ENCODE measurements at places on chromosomes 12 and 14.

DNA sequence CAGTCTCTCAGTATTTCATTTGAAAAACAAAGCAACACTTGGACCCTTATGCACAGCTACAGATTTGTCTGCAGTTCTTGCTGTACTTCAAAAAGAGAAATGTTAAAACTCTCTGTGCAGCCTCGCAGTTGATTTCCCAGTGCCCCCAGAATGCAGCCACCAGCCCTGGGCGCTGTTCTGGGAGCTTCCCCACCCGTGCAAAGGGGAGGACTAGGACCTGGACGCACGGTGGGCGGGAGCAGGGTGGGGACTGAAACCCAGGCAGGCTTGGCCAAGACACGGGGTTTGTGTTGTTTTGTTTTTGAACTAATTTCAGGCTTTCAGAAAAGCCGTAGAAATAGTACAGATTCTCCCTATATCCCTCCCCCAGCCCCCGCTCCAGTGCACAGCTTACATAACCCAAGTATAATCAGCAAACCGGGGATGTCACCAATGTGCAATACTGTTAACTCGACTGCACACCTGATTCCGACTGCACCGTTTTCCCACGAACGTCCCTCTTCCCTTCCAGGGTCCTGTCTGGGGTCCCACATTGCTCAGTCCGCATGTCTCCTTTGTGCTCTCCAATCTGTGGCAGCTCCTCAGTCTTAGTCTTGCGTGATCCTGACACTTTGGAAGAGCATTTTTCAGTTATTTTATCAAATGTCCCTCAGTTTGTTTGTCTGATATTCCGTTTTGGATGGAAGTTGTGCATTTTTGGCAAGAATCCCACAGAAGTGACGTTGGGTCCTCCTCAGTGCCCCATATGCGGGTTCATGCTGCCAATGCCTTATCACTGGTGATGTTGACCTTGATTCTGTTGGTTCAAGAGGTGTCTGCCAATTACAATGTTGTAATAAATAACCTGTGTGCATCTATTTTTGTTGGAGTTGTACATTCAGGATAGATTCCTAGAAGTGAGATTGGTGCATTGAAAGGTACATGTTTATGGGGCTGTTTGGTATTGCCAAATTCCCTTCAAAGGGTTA, 95.9 kb downstream of the SETD3 start:
- DNase-seq, result no peak

DNA sequence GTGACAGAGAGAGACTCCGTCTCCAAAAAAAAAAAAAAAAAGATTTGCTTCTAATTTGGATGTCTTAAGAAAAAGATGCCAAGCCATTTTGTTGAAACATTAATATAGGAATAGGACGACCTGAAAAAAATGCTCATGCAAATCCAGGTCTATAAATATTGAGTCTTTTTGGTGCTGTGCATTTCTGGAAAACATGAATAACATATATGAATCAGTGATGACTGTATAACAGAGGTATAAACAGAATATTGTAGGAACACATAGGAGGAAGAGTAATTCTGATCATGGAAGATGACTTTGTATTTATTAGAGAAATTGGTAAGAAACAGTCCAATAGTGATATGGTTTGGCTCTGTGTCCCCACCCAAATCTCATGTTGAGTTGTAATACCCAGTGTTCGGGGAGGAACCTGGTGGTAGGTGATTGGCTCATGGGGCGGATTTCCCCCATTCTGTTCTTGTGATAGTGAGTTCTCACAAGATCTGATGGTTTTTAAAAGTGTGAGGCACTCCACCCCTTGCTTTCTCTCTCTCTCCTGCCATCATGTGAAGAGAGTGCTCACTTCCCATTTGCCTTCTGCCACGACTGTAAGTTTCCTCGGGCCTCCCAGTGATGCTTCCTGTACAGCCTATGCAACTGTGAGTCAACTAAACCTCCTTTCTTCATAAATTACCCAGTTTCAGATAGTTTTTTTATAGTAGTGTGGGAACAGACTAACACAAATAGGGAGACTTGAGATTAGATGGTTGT, 3.0 kb upstream of the SRSF5 start:
- DNase-seq, result no peak

DNA sequence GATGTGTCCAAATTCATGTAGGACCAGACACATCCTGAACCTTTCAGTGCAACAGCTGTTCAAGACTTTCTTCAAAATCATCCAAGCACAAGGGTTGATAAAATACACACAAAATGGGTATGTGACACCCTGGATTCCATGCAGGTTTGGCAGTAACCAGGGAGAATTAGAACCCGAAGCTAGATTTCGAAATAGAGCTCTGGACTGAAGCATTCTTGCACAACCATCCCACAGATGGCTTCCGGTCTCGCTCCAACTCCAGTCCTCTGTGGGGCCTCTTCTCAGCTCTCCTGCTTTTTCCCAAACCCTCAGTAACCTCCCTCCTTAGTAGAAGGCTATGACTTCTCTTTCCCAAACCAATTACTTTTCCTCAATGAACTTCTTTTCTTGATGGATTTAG, 171.3 kb downstream of the TTC7B start:
- peak; percentile 77 for DNase-seq

- DNase-seq, result peak; percentile 15
Measured at GRCh38 chr12:10607885-10608458, 5.4 kb downstream of the MAGOHB start.

DNA sequence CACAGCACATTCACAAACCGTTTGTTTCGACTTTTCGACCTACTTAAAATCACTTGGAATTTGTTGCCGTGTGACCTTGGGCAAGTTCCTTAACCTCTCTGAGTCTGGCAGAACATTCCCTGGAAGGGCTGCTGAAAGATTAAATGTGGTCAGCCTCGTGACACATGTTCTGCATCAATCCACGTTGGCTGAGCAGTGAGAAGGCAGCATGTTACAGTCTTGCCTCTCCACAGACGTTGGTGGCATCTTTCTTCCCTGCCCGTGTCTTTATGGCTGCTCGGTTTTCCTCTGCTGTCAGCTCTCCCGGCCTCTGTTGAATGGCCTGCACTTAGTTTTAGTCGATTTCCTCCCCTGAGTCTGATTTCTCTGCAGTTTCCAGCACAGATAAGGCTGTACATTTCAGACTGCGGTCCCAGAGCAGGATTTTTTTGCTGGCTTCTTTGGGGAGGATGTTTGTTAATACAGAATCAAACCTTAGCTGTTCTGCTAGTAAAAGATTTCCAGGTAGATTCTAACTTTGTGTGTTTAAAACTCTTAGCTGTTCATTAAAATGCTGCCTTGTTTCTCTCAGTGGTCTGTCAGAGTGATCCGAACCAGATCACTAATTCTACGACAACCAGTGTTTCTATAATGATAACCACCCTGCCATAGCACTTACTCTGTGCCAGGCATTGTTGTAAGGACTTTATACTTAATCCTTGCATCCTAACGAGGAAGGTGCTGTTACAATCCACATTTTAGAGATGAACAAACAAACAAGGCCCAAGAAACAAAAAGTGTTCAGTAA, 217.1 kb downstream of the CHST11 start:
- peak; percentile 68 for DNase-seq

GRCh38 chr12:106071686-106072085, 67.1 kb downstream of the NUAK1 start:
- peak; percentile 42 for DNase-seq

- DNase-seq, result no peak
Measured at GRCh38 chr12:49882851-49883464, 20.7 kb downstream of the FAIM2 start.

- DNase-seq, result no peak
Measured at GRCh38 chr12:95699579-95699978, 91.0 kb downstream of the NTN4 start.

DNA sequence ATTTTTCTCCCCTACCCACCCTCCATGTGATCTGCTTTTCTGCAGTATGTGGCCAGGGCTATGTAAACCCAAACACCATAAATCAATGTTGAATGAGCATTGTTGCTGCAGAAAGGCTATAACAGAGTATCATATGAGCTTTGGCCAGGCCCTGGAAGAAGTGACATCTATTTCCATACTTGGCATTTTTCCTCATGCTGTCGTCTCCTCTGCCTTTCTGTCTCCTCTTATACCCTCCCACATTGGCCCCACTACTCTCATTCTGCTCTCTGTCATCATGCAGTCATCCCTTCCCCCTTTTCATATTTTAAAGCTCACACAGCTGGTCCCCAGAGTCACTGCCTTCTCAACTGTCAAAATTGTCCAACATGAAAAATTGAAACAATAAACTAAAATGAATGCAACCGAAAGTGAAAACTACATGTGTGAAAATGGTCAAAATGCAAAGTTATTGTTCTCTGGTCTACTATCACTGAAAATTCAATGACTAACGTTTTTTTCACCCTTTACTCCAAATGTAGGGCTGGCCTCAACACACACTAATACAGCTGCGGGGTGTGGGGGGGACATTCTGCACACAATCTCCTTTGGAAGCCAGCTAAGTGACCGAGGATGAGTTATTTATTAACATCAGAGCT, 290.7 kb upstream of the TMPO start:
- no peak for DNase-seq

DNA sequence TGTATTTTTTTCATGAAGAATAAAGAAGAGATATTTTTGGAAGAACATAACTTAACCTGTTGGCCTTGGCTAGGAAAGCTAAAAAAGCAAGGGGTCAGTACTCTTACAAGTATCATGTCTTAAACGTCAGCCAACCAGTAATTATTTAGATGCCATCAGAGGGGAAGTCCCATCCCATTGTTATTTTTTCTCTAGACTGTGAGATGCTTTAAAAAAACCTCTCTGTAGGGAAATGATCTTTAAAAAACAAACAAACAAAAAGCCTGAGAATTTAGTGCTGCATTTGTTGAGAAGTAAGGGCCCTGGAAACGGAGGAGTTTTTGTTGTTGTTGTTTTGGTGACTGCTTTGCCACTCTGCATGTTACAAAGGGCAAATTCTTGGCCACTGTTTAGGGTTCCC, 474.0 kb downstream of the ZFP36L1 start:
- DNase-seq, result no peak

- no peak for DNase-seq
Measured at GRCh38 chr12:34377243-34378035, 355.1 kb downstream of the ALG10 start.

GRCh38 chr12:62919838-62920237, 15.1 kb downstream of the PPM1H start:
- DNase-seq, result peak; percentile 28

DNA sequence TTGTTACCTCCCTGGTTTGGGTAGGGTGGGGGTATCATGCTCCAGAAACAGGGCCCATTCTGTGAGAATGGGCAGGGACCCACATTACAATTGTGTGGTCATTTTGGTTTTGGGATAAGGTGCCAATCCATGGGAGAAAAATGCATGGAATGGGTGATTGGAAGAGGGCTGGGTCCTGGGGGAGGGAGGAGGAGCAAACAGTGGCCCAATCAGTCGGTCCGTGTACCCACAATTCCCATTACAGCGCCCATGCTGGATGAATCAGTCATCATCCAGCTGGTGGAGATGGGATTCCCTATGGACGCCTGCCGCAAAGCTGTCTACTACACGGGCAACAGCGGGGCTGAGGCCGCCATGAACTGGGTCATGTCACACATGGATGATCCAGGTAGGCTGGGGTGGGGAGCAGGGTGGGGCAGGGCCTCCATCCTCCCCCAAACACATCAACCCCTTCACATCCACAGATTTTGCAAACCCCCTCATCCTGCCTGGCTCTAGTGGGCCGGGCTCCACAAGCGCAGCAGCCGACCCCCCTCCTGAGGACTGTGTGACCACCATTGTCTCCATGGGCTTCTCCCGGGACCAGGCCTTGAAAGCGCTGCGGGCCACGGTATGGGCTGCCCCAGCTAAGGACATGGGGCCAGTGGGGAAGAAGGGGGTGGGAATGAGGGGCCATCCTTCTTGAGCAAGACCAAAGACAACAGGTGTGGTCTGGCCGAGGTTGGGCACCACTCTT, 3.6 kb upstream of the TPI1 start:
- no peak for DNase-seq

GRCh38 chr14:54922598-54922997, 20.0 kb upstream of the GCH1 start:
- DNase-seq, result no peak

- no peak for DNase-seq
Measured at GRCh38 chr12:46438719-46439319, 66.2 kb upstream of the SLC38A2 start.

DNA sequence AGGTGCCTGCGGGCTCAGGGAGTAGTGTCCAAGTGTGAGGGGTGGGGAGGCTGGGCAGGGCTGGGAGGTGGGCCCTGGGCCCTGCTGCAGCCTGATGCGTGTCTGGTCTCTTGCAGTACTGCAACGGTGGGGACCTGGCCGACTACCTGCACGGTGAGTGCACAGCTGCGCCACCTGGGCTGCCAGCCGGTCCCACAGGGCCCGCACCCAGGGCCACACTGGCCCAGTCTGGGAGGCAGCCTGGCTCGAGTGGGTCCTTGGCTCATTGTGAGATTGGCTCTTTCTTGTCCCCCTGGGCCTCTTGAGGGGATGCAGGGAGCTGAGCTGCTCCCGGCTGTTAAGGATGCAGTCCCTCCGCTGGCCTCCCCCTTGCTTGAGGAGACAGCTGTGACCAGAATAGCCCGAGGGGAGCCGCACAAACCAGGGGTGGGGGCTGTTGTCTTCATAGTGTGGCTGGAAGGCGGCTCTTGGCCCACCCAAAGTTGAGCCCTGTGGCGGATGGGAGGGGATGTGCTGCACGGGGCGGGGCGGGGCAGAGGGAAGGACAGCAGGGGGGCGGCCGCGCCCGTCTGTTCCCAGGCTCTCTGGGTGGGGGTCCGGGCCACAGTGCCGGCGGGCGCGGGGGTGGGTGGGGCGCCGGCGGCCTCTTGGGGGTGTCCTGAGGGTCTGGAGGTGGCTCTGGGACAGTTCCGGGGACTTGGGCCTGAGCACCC, 13.1 kb downstream of the ULK1 start:
- DNase-seq, result no peak

- DNase-seq, result peak; percentile 8
Measured at GRCh38 chr12:115541891-115542421, 735.5 kb downstream of the MED13L start.

DNA sequence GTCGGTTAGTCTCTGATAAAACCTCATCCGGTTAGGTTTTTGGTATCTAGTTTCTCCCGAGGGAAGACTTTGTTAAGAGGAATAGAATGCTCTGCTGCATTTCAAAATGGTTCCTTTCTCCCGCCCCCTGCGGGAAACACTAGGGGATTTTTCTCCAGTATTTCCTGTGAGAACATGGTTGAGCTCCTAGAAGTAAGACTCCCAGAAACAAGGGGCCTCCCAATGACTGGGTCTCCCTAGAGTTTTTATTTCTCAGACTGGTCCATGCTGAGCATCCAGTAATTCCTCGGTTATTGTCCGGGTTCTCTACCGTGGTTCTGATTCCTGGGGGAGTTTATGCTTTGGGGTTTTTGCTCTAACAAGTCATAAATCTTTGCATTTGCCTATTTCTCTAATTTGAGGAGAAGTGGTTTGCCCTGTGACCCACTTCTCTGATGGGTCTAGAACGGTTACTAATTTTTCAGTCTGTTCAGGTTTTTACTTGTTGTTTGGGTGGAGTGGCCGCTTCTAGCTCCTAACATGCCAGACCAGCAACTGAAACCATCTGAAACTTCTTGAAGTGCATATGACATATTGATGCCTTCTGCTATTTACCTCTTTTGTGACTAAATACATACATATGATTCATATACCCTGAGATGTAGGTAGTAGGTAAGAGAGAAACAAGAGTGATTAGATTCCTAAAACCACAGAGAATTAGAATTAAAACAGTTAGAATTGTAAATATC, 25.1 kb downstream of the TESPA1 start:
- no peak for DNase-seq

Data from GM03348 (cell line).